ENCODE measurements at places on chromosomes 3 and 15.

- DNase-seq: no peak
Measured at GRCh38 chr15:84598993-84599392, 1.8 kb upstream of the ZSCAN2 start.

DNA sequence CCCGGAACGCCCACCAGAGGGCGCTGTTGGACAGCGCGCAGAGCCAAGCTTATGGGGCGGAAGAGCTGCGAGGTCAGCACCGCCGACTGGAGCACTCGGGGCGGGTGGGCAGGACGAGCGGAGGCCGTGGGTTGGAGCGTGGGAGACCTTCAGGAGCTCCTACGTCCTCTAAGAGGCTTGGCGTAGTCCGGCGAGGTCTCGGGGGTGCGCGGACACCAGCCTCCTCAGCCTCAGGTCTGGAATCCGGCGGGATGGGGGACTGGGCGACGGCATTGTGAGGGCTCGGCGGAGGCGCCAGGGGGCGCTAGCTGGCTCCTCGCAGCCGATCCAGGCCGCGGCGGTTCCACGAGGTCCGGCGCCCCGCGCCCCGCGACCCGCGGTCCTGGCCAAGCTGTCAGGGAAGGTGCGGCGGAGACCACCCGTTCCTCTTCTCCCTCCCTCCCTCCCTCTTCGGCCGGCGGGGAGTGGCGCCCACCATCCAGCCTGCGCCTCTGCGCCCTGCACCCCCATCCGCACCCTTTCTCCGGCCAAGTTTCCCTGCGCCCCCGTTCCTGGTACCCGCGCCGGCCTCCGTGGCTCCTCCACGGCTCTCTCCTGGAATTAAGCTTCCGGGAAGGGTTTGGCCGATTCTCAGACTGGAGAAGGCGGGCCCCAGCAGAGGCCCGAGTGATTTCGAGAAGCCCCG, 24.3 kb upstream of the POLG start:
- DNase-seq: peak; percentile 89

DNA sequence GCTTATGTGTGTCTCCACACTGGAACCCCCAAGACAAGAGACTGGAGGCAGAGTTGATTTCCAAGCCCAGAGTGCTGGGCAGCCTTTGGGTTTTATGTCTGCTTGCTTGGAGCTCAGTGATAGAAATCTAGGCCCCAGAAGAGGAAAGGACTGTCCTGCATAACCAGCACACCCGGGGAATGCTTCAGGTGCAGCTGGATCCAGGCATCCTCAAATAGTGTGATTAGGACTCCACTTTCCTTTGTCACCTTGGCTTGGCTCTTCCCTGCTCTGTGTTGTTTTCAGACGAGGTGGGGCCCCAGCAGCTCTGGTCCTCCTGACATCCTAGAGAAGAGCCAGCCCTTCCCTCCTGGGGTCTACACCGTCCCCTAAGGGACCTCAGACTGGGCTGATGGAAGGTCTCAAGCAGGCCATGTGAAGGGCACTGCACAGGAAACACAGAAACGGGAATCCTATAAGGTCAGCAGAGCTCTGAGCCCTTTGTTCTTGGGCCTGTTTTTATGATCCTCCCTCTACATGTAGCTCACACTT, 143.7 kb downstream of the TJP1 start:
- DNase-seq: no peak

- no peak for DNase-seq
Measured at GRCh38 chr3:51373658-51374421, 11.3 kb upstream of the MANF start.

- DNase-seq: no peak
Measured at GRCh38 chr15:90871716-90872485, 3.5 kb downstream of the FURIN start.

- no peak for DNase-seq
Measured at GRCh38 chr3:22231061-22231460, 480.1 kb upstream of the ZNF385D start.

- DNase-seq: no peak
Measured at GRCh38 chr3:178271740-178272387, 264.4 kb upstream of the KCNMB2 start.

GRCh38 chr3:17057321-17057720, 172.6 kb downstream of the PLCL2 start:
- no peak for DNase-seq

GRCh38 chr3:128923576-128923975, 44.2 kb downstream of the ACAD9 start:
- peak; percentile 33 for DNase-seq

- no peak for DNase-seq
Measured at GRCh38 chr15:40424483-40425115, 16.2 kb upstream of the BAHD1 start.

- DNase-seq: no peak
Measured at GRCh38 chr3:183817639-183818038, 7.7 kb downstream of the MAP6D1 start.

- no peak for DNase-seq
Measured at GRCh38 chr3:128311441-128311844, 155.2 kb downstream of the DNAJB8 start.

- DNase-seq: no peak
Measured at GRCh38 chr3:134008630-134009156, 21.0 kb downstream of the SLCO2A1 start.

- DNase-seq: peak; percentile 43
Measured at GRCh38 chr3:47961815-47962606, 54.2 kb downstream of the MAP4 start.

GRCh38 chr15:78727561-78727960, 83.7 kb downstream of the ADAMTS7 start:
- no peak for DNase-seq

DNA sequence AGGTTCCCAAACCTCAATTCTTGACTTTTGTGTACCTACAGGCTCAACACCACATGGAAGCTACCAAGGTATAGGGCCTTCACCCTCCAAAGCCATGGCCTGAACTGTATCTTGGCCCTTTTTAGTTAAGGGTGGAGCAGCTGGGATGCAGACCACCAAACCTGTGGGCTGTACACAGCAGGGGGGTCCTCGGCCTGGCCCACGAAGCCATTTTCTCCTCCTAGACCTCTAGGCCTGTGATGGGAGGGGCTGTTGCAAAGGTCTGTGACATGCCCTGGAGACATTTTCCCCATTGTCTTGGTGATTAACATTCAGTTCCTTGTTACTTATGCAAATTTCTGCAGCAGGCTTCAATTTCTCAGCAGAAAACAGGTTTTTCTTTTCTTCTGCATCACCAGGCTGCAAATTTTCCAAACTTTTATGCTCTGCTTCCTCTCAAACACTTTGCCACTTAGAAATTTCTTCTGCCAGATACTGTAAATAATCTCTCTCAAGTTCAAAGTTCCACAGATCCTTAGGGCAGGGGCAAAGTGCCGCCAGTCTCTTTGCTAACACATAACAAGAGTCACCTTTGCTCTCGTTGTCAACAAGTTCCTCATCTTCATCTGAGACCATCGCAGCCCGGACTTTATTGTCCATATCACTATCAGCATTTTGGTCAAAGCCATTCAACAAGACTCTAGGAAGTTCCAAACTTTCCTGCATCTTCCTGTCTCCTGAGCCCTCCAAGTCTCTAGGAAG, 90.9 kb upstream of the PLXND1 start:
- DNase-seq: no peak

DNA sequence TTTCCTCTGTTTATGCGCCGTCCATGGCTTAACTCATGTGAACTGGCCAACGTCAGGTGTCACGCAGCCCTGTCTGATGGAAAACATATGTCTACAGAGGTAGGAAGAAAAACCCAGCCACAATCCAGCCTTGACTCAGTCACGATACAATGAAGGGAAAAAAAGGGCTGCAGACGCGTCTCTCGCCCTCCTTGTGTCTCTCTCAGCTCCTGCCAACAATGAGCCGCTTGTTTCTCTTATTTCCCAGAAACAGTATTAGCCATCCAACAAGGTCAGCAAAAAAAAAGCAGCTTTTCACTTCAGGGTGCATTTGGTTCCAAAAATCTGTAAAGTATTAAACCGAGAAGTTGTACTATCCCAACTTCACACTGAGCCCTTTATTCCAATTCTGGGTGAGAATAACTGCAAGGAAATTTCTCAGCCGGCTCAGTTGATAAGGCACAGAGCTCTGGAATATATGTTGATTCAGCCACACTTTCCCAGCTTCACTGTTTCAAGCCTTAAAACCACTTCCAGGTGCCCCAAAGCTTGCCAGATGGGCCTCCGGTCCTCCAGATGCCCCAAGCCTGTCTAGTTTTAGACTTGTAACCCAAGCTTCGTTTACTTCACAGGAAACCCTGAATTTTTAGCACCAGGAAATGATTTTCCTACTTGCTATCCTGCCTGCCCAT, 79.4 kb downstream of the TM4SF4 start:
- no peak for DNase-seq

GRCh38 chr3:64196236-64196929, 28.9 kb downstream of the PRICKLE2 start:
- DNase-seq: no peak

GRCh38 chr15:78224023-78224411, 10.3 kb downstream of the ACSBG1 start:
- no peak for DNase-seq

- no peak for DNase-seq
Measured at GRCh38 chr15:52186651-52187486, 4.3 kb downstream of the GNB5 start.
